T47D (cell line): ENCODE measurements at places on chromosomes 16 and 17.

DNA sequence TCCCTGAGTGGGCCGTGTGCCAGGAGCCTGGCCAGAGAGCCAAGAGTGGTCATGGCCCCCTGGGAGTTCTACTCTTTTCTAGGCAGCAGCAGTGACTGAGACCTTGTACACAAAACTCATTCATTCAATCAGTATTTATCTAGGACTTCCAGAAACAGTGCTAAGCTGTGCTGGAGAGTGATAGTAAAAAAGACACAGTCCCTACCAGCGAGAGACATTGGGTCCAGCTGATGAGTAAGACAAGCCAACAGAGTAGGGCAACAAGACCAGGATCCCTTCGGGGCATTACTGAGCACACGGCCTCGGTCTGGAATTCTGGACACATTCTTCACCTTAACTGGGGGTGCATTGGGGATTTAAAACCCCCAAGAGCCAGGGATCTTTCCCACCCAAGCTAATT lies 20.2 kb downstream of the CBX4 start:
- DNase-seq: peak; percentile 50

GRCh38 chr17:67478401-67479041 lies 101.4 kb downstream of the PITPNC1 start:
- DNase-seq: no peak

DNA sequence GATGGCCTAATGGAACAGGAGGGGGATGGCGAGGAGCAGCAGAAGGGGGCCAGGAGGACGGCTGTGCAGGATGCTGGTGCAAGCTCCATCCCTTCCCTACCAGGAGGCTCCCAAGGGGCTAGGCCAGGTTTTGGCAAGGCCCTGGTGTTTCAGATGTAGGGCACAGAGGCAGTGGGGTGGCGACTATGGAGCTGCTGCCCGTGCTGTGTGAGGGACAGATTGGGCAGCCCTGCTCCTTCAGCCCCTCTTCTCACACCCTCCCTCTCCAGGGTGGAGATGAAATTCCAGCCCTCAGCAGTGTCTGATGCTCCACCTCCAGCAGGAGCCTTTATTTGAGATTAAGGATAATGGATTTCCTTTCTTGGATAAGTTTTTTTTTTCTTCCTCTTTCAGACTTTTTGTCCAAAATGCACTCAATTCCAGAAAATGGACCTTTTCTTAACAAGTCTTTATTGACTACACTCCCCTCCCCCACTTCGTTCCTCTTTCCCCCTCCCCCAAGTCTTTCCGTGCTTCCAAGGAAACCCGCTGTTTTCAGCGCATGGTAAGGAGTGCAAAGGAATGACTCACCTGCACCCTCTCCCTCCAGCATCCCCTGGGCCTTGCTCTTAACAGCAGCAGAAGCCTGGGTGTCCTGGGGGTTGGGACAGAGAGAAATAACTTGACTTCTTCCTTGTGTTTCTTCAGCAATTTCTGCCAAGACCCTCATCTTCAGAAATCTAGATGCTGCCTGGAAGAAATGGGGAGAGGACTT lies 95.2 kb downstream of the CCDC182 start:
- no peak for DNase-seq

GRCh38 chr17:5516060-5516792 lies 29.9 kb downstream of the MIS12 start:
- DNase-seq: no peak

DNA sequence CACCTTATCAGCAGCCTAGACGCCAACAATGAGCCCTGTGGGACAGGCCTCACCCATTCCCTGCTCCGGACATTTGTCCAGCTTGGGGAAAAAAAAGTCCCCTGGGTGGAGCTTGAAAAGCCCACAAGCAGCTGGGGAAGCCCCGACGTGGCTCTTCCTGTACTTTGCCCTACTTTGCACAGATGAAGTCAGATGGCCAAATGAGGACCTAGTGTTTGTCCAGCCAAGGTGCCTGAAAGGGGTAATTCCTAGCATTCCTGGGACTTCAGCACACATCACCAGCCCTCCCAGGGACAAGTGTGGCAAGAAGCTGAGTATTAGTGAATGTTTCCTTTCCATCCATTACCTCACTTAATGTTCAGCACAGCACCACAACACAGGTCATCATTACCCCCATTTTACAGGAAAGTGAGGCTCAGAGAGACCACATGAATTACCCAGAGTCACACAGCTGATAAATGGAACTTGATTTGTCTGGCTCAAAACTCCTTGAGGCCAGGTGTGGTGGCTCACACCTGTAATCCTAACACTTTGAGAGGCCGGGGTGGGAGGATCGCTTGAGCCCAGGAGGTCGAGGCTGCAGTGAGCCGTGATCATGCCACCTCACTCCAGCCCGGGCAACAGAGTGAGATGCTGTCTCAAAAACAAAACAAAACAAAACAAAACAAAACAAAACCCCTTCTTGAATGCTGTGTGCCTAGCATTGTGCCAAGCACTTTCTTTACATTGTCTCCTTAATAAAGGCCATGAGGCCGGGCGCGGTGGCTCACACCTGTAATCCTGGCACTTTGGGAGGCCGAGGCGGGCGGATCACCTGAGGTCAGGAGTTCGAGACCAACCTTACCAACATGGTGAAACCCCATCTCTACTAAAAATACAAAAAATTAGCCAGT lies 19.9 kb upstream of the PLLP start:
- peak; percentile 43 for DNase-seq

GRCh38 chr16:65116216-65116615 lies 5.6 kb downstream of the CDH11 start:
- no peak for DNase-seq

- no peak for DNase-seq
Measured at GRCh38 chr16:51707666-51708065, 556.6 kb upstream of the SALL1 start.

DNA sequence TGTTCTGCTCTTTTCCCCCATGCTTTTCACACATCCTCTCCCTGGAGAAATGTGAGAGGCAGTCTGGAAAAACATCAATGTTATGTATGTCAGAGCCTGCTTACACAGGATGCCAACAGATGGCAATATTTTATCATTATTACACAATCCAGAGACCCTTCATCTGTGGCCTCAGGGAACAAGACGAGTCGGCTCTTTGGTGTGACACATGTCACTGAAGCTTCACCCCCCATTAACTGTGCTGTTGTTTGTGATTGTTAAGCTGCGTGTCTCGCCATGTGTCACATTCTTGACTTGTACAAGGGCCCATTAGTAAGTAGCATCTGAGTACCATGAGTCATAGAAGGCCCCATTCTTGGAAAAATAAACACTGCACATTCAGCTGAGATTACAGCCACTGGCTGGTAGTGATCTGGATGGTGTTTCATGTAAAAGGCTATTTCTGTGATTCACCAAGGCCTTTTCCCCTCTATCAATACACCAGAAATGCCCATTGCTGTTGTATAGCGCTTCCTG lies 682.1 kb upstream of the SOX9 start:
- no peak for DNase-seq

GRCh38 chr16:81137754-81138153 lies 41.6 kb upstream of the GCSH start:
- DNase-seq: no peak

DNA sequence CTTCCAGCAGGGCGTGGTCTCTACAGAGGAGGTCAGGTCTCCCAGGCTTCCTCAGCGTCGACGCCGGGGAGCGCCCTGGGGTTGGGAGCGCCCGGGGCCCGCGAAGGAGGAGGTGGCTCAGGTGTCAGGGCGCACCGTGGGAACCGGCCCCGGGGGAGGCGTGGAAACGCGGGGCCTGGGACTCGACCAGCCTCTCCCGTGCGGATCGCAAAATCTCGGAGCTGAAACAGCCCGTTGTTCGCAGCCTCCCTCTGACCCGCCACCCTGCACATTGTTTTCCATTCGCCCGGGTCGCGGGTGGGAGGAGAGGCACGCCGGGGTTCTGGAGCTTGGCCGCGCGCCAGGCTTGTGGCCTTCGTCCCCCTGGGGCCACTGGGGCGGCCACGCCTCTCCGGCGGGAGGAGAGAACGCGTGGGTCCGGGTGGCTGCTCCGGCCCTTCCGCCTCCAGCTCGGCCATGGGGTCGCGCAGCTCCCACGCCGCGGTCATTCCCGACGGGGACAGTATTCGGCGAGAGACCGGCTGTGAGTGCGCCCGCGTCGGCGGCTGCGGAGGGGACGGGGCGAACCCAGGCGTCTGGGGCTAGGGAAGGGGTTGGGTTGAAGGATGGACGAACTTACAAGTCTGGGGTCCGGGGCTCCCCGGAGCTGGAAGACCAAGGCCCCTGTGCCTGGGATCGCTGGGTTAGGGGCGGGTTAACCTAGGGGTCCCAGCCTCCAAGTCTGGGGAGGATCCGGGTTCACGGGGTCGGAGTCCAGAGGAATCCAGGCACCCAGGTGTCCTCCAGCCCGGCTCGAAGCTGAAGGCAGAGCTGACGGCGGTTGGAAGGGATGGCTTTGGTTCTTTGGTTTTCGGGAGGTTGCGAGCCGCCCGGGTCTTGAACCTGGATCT lies at the start of gene CHP2:
CHP2 (plus strand) TSS at position 433 of the 890 bp plus-strand sequence; CDS start at position 457, 24 bp downstream.
- no peak for DNase-seq

DNA sequence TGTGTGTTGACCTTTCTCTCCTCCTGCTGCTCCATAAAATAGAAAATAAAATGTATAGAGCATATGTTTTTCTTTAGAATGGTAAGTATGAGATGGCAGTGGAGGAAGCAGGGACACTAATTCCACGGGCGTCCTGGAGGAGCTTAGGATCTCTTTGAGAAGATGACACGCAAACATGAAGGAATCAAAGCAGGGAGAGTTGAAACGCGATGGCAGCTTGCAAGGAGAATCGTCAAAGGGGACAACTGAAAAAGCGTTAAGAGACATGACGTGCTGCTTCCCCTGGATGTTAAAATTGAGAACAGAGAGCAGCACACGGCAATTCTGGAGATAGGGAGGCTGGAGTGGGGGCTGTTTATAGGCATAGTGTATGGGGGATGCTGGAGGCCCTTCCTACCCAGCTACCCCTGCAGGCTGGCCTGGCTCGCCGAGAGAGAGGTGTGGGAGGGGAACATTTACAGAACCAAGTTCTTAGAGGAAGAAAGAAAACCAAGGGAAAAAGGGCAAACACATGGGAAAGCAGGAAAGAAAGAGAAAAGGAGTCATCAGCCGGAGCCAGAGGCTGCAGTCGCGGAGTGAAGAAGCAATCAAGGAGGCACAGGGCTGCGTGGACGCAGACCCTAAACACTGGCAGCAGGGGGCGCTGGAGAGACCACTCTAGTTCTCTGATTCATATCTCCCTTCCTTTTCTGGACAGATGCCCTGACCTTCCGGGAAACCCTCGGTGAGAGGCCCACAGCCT lies 55.8 kb downstream of the MYH13 start:
- no peak for DNase-seq

DNA sequence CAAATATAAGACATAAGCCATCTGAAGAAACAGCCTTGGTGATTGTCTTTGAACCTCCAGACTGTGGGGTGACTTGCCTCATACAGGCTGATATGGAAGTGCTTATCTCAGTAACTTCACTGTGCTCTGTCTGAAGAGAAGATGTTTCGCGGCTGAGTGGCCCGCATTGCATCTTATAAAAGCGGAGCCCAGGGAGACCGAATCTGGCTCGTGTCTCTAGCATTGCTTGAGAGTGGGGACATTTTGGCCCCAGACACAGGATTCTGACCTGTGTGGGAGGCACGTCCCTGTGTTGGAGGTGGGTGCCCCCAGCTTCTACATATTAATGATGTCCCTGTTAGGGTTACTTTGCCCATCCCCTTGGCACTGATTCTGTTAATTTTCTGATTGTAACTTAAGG lies 66.4 kb downstream of the METRNL start:
- no peak for DNase-seq

DNA sequence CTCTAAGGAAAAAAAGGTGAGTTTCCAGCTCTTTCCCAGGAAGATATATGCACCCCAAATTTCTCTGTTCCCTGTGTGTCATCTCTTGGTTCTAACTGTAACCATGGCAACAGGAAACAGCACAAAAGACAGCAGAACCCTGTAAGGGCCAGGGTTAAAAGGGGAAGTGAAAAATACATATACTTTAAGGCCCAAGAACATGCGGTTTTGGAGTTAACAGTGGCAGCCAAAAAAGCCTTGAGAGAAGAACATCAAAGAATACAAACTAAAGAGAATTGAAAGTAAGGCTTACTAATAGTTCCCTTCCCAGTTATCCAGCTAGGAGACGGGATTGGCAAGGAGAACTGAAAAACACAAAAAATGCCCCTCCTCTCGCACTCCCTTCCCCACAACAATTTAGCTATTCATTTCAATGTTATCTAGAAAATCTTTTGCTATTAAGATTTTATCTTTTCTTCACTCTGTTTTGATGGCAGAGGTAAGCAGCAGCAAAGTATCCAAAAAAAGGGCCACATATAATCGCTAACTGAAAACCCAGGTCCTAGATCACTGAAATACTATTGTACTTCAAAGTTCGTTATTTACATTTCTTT lies 1.5 kb downstream of the SPOP start:
- DNase-seq: no peak

- no peak for DNase-seq
Measured at GRCh38 chr17:44788139-44788538, 29.4 kb downstream of the ADAM11 start.

DNA sequence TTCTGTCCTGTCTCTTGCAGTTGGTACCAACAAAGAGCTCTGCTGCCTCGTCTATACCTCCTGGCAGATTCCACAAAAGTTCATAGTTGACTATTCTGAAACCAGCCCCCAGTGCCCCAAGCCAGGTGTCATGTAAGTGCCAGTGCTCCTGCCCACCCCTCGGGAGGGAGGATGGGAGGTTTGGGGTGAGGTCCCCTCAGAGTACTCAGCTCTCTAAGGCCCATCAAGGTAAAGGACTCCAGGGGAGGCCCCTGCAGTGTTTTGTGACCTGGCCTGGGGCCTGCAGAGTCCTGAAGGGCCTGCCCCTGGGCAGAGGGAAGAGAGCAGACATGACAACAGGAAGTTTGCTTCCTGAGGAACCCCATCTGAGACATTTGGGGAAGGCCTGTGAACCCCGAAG lies 6.4 kb downstream of the CCL18 start:
- no peak for DNase-seq

- DNase-seq: no peak
Measured at GRCh38 chr16:27239906-27240655, 28.5 kb downstream of the NSMCE1 start.

GRCh38 chr17:65418622-65419021 lies 142.8 kb downstream of the AXIN2 start:
- DNase-seq: peak; percentile 30

- no peak for DNase-seq
Measured at GRCh38 chr16:83109490-83110125, 482.8 kb downstream of the CDH13 start.

DNA sequence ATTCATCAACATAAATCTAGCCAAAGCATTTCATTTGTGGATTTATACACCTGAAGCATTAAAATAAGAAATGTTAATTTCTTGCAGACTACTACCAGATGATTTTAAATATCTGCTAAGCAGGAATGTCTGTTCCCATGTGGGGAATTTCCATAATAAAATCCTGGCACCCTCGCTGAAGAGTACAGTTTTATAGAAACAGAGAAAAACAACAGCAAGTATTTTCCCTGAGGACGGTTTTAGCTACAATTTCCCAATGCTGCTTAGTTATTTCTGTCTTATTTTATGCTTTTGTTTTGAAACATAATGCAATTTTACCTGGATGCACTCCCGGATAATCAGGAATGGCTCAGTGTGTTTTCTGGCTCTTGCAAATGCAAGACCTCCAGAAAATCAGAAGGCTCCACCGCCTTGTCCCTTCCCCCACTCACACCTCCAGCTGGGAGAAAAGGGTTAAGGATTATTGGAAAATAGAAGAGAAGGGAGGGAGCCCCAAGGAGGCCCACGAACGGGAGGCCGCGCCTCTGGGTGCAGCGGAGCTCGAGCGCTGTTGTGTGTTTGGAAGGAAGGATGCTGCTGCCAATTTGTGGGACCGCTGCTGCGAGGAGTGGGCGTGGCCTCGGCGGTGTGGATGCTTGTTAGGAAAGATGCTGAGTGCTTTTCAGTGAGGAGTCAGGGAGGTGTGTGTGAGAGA lies at the start of gene CNTNAP4:
CNTNAP4 (plus strand) TSS at position 657 of the 694 bp plus-strand sequence. CDS start 262 bp downstream, outside the sequence.
- peak; percentile 2 for DNase-seq
